ENCODE measurements at places on chromosomes 3 and 15.

- no peak for DNase-seq
Observed at GRCh38 chr3:99943931-99944761, 126.5 kb downstream of the CMSS1 start.

DNA sequence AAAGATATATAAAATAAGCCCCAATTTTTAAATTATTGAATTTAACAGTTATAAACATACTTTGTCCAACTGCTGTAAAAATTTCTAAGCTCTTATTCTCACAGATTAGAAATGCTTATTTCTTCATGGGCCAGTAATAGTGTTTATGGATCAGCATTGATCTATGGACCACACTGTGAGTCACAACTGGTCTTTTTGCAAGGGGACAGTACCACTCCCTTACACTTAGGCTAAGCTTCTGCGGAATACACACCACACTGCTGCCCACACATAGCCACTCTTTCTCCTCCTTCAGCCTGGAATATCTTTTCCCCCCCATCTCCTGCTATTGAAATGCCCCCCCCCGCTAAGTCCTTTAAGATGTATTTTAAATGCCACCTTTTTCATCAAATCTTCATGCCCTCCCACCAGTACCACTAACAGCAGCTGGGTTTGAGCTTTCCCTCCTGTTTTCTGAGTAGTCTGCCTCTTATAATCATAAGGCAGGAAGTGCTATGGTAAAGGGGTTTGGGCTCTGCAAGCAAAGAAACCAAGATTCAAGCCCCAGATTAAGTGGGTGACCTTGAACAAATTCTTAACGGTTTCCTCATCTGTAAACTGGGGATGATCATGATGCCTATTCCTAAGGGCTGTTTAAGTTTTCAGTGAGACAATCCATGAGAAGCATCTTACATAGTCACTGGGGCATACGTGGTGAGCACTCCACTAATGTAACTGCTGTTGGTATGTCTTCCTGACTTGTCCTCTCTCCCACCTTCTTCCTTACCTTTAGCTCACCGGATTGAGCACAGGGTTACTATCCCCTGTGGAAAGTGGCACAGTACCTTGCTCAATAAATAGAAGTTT, 69.2 kb downstream of the DCUN1D1 start:
- DNase-seq, result no peak

- no peak for DNase-seq
Observed at GRCh38 chr15:56964182-56964581, 45.7 kb downstream of the TCF12 start.

DNA sequence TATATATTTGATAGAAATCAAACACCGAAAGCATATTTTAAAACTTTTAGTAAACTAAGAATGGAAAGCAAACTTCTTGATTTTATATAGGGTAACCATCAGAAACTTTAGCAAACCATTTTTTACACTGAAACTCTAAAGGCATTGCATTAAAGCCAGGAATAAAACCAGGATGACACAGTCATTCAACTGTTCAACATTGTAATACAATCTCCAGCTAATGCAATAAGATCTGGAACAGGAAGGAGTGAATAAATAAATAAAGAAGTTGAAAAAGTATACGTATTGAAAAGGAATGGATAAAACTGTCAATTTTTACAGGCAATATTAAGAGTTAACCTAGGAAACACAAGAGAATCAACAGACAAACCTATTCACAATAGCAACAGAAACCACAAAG, 181.9 kb upstream of the TTC14 start:
- DNase-seq, result no peak

GRCh38 chr15:45704329-45705249, 69.8 kb downstream of the SQOR start:
- DNase-seq, result no peak

GRCh38 chr15:41690636-41691035, 30.4 kb downstream of the MGA start:
- peak; percentile 32 for DNase-seq

DNA sequence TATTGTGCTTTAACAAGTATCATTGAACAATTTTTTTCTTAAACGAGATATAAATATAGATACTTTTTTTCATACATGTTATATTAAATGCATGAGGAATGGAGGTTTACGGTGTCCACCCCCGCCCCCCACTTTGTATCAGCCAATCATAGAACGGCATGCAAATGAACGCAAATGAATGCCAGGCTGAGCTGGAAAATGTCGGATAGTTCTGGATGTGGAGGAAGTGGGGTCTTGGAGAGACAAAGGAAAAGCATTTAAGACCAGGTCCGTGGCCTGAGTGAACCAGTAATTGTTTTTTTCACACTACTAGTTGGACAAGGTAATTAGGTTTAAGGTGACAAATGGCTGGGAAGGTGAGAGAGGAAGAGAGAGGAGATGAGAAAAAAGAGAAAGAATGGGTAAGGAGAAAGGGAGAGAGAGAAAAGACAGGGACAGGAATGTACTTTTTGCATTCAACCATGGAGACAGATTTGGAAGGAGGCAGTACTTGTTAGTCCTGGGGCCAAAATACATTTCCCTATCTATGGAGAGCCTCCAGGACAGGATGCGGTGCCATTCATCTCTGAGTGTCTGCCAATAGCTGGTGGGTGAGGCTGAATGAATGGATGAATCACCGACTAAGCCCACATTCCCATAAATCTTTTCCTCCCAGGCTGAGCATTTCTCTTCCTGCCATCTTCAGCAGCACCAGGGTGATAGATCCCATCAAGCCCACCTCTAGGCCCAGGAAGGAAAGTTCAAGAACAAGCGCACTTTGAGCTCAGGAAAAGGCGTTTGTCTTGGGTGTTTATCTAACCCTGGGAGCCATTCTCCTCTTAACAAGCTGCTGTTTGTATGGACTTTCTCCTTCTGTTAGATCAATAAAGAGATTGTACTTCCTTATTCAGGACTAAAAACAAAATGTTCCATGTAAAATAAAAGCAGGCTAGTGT, 1.4 kb upstream of the RAD18 start:
- no peak for DNase-seq

GRCh38 chr15:74044267-74045110, 37.9 kb downstream of the GOLGA6A start:
- DNase-seq, result no peak

DNA sequence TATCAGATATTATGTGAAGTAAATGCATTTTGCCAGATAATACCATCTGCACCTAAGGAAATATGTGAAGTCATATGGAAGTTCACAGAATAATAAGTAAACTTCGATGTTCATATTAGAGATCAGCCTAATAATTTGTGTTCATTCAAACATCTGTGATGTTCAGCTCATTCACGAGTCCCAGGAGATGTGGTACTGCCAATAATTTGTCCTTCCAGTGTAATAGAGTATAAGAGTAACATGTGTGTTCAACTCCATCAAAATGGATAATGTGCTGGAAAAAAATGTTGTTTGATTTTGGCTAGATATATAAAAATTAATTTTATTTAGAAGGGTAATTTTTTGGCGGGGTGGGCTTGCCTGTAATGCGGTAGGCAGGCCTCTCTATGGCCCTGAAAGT, 75.4 kb upstream of the ARL6 start:
- DNase-seq, result no peak

DNA sequence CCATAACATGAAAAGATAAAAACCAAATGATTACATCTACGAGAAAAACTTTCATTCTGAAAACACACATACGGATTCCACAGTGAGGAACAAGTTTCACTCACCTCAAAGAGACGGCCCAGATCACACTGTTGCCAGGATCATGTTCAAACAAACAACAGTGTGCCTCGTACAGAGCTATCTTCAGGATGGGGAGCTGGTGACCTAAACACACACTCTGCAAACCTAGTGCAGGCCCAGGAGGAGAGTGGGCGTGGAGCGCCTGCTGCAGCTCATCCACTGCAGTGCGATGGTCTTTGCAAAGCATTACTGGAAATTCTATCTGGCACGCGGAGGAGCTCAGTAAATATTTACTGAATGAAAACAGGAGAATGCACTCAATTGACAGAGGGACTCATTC, 38.5 kb downstream of the TAMM41 start:
- DNase-seq, result no peak

- no peak for DNase-seq
Observed at GRCh38 chr3:105944721-105945120, 75.9 kb upstream of the CBLB start.

DNA sequence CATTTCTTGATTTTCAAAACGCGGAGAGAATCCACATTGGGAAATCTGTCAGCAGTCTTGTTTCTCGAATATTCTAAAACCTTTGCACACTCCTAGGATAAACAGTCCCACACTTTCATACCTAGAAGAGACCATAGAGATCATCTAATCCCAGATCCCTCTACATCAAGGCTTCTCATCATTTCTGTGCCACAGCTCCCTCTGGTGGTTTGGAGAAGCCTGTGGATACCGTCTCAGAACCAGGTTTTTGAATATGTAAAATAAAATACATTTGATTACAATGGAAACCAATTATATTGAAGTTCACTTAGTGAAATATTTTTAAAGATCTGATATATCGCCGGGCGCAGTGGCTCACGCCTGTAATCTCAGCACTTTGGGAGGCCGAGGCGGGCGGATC, 211.9 kb upstream of the GOLGA6L4 start:
- peak; percentile 56 for DNase-seq

All from hematopoietic multipotent progenitor cell treated with erythropoietin and hydrocortisone succinate and interleukin-3 and kit ligand, for 8 days (in vitro differentiated cells).